Kidney (tissue), 22 donors: ENCODE measurements at places on chromosomes 16 and 17. TPM values are rescaled to one million over a fixed set of nuclear protein-coding genes. Genes with fewer than 3 reads are reported as not detected.

Gene ODAD4
- 6.0 TPM for total RNA-seq

Gene MYH1
- not detected for total RNA-seq

Gene MYL4
- total RNA-seq, result not detected

Gene RAMP2
- total RNA-seq, result 55.7 TPM

Gene BEAN1
- total RNA-seq, result 2.4 TPM

Gene PSME3IP1
- 84.6 TPM for total RNA-seq

Gene GRIN2C
- 0.31 TPM for total RNA-seq

Gene GUCY2D
- total RNA-seq, result 0.19 TPM

Gene OR3A2
- 1.1 TPM for total RNA-seq

Gene TUBB3
- total RNA-seq, result 35.0 TPM

Gene AANAT
- not detected for total RNA-seq

Gene MAF
- total RNA-seq, result 70.1 TPM

Gene MMP28
- total RNA-seq, result 4.5 TPM

Gene NPIPB4
- total RNA-seq, result 188 TPM

Gene VPS4A
- 38.6 TPM for total RNA-seq

Gene HBQ1
- total RNA-seq, result not detected

Gene ZPBP2
- not detected for total RNA-seq

Gene DCTN5
- total RNA-seq, result 60.5 TPM

Gene USH1G
- 0.22 TPM for total RNA-seq

Gene ADAD2
- 0.72 TPM for total RNA-seq

Gene RPA1
- 89.0 TPM for total RNA-seq

Gene RHOT2
- total RNA-seq, result 117 TPM
